ENCODE measurements at places on chromosomes 3 and 15.

- DNase-seq = peak; percentile 92
Observed at GRCh38 chr3:196186651-196187573, 24.3 kb downstream of the ZDHHC19 start.

GRCh38 chr3:159091936-159092335, 290.1 kb downstream of the MFSD1 start:
- no peak for DNase-seq

- no peak for DNase-seq
Observed at GRCh38 chr3:172260381-172260780, 187.9 kb downstream of the GHSR start.

DNA sequence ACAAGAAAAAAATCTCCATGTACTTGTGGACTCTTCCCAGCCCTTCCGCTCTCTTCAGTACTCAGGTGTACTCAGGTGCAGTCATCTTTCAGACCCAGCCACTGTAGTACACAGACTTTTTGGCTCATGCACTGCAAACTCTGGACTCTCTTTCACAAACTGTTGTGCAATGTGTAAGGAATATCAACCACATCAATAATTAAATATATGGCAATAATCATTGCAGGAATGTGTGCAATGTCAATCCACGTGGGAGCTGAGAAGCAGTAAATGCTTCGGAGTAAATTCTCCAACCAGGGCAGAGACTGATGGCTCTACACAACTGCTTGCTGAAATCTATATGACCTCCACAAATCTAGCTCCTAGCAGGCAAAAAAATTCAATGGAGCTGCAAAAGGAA, 287.3 kb upstream of the COL8A1 start:
- no peak for DNase-seq

DNA sequence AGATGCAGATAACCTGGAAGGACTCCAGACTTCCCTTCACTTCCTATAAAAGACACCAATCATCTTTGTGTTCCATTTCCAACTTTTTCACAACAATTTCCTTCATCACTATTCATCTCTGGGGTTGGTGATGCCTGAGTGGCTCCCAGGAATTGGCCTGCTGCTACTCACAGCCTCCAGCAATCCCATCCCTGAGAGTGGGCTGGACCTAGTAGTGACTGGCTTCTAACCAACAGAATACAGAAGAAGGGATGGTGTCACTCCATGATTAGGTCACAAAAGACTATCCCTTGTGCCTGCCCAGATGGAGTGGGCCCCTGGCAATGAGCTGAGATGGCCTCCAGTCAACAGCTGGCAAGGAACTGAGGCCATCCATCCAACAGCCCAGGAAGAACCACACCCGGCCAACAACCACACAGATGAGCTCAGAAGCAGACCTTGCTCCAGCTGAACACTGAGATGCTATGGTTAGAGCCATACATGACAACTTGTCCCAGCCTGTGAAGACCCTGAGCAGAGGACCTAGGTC, 20.9 kb downstream of the OCA2 start:
- no peak for DNase-seq

- DNase-seq = no peak
Observed at GRCh38 chr3:67601385-67601784, 53.0 kb downstream of the SUCLG2 start.

GRCh38 chr3:182802413-182803390, 9.4 kb downstream of the ATP11B start:
- DNase-seq = no peak

- no peak for DNase-seq
Observed at GRCh38 chr3:13556917-13557316, 8.0 kb downstream of the FBLN2 start.

DNA sequence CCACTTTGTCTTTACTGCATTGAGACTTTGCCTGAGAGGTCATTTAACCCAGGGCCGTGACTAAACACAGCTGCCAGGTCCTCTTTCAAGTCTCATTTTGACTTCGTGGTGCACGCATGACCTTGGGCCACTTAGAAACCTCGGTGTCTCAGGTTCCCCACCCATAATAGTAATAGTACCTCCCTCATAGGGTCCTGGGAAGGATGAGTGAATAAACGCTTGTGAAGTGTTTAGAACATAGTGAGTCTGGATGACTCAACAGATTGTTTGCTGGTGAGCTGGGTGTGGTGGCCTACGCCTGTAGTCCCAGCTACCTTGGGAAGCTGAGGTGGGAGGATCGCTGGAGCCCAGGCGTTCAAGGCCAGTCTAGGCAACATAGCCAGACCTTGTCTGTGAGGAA, 56.3 kb downstream of the BDH1 start:
- no peak for DNase-seq

GRCh38 chr15:79769069-79769481, 127.7 kb downstream of the MTHFS start:
- peak; percentile 28 for DNase-seq

GRCh38 chr3:143037867-143038266, 36.5 kb downstream of the U2SURP start:
- no peak for DNase-seq

- DNase-seq = peak; percentile 18
Observed at GRCh38 chr3:54900838-54901591, 26.8 kb downstream of the LRTM1 start.

- no peak for DNase-seq
Observed at GRCh38 chr3:46093327-46093942, 66.2 kb upstream of the XCR1 start.

DNA sequence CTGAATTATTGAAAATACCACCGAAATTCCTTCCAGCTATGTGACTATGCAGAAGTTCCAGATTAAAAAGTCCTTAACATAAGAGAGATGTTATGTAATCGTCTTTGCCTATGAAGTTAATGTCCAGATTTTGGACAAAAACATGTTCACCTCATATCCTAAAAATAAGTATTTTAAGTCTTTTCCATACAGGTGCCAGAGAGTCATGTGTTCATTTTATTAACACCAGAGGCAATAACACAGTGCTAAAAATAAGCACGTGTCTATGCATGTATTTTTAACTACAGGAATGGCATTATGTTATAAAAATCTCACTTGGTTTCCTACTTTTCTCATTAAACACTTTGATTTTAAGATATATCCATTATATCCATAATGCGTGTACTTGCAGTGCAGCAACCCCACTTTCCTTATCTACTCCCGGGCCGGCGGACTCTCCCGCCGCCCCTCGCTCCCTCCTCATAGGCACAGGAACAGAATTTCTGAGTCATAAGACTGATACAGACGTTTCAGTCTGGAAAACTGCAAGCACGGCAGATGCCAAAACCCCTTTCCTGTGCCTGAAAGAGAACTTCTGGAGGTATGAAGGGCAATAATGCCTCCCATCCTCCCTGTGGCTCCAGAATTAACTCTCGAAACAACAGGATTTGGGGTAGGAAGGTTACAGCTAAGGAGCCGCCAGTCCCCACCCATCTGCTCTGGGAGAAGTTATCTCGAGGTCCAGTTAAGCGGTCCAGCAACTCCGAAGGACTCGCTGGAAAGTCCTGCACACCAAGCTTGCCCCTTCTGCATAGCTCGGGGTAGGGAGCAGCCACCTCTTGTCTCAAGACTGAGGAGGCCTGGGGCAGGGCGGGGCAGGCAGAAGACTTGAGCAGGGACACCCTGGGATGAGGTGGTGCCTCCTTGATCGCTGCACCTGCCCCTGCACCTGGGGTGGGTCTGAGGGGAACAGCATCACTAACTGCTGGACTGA, 22.3 kb upstream of the PSTPIP1 start:
- DNase-seq = no peak

DNA sequence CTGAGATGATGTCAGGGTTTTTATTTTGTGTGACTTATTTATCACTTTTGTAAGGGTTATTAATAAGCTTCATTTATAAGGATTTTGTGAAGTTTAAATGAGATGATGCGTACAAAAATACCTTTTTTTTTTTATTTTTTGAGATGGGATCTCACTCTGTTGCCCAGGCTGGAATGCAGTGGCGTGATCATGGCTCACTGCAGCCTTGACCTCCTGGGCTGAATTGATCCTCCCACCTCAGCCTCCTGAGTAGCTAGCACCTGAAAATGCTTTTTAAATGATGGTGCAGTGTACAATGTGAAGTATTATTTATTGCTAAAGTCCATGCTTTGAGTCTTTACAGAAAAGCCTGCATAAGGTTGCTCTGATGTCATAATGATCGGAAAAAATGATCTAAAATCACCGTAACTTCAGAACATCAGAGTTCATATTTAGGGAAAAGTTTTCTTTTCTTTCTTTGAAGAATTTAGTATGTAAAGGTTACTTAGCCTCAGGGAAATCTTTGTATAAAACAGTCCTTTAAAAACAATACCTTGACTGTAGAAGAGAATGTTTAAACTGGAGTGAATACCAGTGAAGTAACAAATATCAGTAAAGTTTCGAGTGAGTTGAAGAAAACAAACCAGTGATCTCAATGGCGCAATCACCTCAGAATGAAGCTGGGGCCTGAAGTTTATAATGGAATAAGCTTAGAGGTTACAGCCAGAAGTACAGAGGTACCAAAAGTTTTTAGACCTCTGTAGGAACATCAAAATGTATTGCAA, 29.7 kb downstream of the TCF12 start:
- DNase-seq = no peak

- no peak for DNase-seq
Observed at GRCh38 chr3:54131890-54132289, 9.5 kb downstream of the CACNA2D3 start.

DNA sequence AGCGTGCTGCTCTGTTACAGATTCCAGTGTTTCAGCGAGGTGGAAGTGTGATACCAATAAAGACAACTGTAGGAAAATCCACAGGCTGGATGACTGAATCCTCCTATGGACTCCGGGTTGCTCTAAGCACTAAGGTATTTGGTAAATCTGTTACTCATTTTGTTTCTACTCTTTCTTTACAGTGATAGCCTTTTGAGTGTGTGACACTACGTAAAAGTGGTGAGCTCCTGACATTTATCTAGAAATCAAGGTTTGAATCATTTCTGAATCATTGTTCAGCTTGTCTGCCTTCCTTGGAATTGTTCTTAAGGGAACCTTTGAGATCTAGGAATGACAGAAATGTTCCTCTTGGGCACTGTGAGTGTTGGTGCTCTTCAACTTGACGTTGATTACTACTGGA, 11.2 kb upstream of the CAPN3 start:
- no peak for DNase-seq

GRCh38 chr3:119428538-119428937, 34.9 kb downstream of the TMEM39A start:
- DNase-seq = peak; percentile 20
